ENCODE measurements at places on chromosomes 2 and 18.

DNA sequence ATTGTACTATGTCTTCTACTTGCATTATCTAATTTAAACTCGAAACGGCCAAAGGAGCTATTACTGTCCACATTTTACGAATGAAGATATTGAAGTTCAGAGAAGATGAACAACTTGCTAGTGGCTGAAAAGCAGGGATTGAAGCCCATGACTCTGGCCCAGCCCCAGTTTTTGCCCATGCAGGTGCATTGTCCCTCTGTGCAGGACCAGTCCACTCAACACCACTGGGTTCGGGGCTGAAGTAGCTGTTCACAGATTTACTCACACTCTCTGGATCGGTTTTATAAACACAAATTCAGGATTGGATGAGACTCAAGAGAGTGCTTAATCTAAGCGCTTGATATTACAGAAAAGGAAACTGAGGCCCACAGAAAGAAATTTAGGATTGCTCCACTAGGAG lies 1.4 kb upstream of the IHH start:
- DNase-seq, result no peak

DNA sequence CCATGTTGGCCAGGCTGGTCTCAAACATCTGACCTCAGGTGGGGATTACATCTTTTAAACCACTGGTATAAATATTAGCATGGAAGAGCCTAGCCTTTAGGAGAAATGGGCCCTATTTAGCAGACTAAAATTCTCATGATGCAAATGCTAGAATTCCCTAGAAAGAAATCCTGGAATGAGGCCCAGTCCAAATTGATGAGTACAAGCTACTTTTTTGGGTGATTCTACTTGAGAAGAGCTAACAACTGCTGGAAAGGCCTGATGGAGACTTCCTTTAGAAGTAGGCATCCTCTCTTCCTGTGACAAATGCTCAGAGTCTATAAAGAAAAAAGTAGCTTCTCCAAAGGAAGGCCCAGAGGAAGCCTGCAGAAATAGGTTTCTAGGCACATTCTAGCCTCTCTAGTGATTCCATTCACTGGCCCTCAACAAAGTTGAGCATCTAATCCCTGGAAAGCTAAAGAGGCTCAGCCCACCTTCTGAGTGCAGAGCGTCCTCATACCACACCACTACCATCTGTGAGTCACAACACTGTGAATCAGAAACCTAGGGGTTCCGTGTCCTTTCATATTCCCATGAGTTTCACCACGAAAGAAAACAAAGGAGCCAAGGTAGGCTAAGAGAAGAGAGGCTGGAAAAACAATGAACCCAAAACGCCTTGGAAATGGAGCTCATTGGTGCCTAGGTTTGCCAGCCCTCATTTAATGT lies 183.1 kb downstream of the C1D start:
- DNase-seq, result no peak

GRCh38 chr2:105609746-105610402 lies 134.8 kb upstream of the NCK2 start:
- no peak for DNase-seq

DNA sequence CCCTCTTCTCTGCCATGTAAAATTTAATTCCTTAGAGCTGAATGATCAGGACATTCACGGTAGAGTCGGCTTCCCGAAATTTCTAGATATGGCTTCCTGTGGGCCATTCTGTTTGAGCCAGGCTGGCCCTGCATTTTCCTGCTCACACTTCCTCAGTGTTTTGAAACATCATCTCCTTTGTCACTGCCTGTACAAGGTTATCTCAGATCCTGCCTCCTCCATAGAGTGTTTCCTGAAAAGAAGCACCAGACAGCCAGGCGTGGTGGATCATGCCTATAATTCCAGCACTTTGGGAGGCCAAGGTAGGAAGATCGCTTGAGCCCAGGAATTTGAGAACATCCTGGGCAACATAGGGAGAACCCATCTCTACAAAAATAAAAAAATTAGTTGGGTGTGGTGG lies 43.6 kb downstream of the GRHL1 start:
- DNase-seq, result no peak

- DNase-seq, result no peak
Observed at GRCh38 chr2:57698935-57699449, 347.6 kb upstream of the VRK2 start.

- no peak for DNase-seq
Observed at GRCh38 chr2:60413069-60413813, 140.2 kb downstream of the BCL11A start.

- DNase-seq, result no peak
Observed at GRCh38 chr2:213089438-213089837, 62.0 kb downstream of the IKZF2 start.

- no peak for DNase-seq
Observed at GRCh38 chr2:167862296-167862695, 385.1 kb downstream of the STK39 start.

DNA sequence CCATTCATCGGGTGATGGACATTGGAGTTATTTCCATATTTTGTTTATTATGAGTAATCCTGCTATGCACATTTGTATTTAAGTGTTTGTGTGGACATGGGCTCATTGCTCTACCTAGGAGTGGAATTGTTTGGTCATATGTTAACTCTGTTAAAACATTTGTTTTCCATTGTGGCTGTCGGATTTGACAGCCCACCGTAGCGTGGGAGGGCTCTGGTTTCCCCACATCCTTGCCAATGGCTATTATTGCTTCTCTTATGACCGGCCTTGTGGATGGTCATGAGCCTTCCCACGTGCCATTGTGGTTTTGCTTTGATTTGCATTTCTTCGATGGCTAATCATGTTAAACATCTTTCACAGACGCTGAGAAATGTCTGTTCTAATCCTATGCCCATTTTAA lies 92.0 kb downstream of the ZNF236 start:
- no peak for DNase-seq

DNA sequence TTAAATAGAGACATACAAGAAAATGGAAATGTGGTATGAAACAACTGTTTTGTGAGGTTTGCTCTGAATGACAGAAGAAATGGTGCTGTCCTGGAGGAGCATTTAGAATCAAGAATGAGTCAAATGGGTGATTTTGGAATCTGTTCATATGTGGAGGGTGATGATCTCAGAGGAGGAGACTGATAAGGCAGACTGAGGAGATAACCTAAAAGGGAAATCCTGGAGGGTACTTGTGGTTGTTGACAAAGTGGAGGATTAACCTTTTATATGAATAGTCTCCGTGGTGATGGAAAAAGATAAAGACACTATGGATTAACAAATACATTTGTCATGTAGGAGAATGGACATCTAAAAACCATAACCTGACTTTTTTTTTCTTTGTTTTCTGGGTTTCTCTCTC lies 74.1 kb downstream of the MMADHC start:
- DNase-seq, result no peak

- no peak for DNase-seq
Observed at GRCh38 chr2:74119339-74119738, 28.4 kb downstream of the BOLA3 start.

- peak; percentile 49 for DNase-seq
Observed at GRCh38 chr18:36095936-36096519, 28.7 kb upstream of the RPRD1A start.

- DNase-seq, result no peak
Observed at GRCh38 chr18:26943906-26944305, 78.4 kb upstream of the AQP4 start.

- DNase-seq, result no peak
Observed at GRCh38 chr2:212667751-212668316, 129.2 kb upstream of the ERBB4 start.

DNA sequence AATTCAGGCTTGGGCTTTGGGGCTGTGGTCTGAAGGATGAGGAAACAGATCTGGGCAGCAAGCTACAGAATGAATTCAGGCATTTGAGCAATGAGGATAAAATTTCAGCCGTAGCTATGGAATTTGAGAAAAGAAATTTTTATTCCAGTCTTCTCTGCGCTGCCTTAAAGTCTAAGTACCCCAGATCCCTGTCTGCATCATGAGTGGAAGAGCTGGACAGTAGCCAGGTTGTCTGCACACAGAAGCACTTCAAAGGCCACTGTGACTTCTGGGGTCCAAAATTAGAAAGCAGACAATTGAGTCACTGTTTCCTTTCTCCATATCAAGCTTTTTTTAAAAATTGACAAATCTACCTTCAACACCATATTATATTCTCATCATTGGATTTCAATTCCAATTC lies 787.6 kb upstream of the GCFC2 start:
- DNase-seq, result no peak

- DNase-seq, result peak; percentile 32
Observed at GRCh38 chr2:221999717-222000116, 299.1 kb downstream of the PAX3 start.

All from skeletal muscle cell (primary cell).